Omental fat pad (tissue), 4 donors: ENCODE measurements at places on chromosomes 12 and 14. TPM values are rescaled to one million over a fixed set of nuclear protein-coding genes. Genes with fewer than 3 reads are reported as not detected.

DNA sequence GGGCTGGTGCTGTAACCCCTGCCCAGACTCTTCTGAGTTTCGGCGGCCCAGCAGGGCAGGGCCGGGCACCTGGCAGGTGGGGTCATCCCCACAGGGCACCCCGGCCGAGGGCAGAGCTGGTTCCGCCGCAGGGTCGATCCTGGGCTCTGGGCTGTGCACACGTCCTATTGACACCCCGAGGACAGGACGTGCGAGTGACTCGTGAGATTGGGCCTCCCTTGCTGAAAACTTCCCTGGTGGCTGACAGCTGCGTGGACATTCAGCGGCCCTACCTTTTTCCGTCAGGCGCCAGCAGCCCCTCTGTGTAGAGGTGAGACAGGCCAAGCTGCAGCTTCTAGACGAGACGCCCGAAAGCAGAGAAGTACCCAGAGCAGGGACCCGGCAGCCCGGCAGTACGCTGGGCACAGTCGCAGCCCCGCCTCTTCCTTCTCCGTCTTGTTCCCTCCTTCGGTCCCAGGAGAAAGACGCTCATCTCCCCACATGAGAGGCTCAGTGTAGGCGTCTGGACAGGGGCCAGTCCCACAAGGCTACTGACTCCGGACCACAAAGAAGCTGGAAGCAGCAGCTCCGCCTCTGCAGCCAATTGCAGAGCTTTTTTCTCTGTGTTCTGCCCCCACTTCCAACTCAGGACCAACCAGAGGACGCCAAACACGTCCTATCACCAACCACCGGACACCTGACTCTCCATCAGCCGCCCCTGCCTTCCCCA, at the start of gene LRCOL1:
LRCOL1 (minus strand) TSS at position 532 of the 709 bp plus-strand sequence. CDS start 4,331 bp downstream, outside the sequence.
- DNase-seq, result no peak

CIROP gene
- total RNA-seq, result not detected

SCNN1A gene
- 29.0 TPM for total RNA-seq

GRCh38 chr14:104881369-104881979, 16.4 kb downstream of the CEP170B start:
- DNase-seq, result no peak

DNA sequence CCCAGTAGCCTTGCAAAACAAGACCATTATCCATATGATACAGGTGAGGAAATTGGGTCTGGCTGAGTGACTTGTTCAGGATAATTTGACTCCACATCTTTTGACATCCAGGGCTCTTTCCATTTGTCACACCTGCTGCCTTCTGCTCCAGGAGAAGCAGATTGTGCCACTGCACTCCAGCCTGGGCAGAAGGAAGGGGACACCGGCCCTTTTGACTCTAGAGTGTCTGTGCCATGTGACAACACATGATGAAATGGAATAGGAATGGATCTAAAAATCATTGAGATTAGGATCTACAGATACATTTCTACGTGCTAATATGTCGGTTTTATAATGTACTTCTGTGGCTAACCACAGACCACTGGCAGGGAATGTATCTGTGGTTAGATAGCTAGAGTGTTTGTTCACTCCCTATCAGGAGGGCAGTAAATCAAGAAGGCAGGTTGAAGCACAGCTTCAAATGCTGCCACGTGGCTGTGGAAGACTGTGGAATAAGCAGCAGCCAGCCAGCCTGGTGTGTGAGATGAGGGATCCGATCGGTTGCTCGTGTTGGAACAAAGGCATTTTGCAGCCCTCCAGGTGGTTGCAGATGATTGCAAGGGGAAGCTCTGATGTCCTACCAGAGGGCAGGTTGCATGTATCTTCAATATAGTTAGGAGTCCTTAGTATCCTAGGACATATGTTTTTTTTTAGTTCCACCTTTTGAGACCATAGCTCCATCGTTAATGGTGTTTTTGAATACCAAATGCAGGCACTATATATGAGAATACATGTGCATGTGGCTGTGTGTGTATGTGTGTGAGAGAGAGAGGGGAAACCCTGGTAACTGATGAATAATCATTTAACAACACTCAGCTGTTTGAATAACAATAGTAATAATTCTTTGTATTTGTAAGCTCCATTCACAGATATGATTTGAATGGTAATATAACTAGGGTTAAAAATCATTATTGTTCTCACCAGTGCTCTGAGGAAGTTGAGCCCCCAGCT, 28.6 kb downstream of the EML1 start:
- DNase-seq, result no peak

DNA sequence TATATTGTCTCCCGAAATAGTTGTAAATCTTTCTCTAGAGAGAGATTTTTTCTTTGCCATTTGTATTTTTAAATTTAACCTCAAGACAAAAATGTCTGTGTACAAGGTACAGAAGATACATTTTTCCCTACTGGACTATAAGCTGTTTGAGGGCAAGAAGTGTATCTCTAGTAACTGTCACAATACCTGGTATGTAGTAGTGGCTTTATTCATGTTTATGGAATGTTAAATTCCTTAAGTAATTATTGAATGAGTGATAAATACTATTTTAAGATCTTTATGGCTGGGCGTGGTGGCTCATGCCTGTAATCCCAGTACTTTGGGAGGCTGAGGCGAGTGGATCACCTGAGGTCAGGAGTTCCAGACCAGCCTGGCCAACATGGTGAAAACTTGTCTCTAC, 24.4 kb upstream of the CDK17 start:
- no peak for DNase-seq

ANKS1B gene
- 5.8 TPM for total RNA-seq

DNA sequence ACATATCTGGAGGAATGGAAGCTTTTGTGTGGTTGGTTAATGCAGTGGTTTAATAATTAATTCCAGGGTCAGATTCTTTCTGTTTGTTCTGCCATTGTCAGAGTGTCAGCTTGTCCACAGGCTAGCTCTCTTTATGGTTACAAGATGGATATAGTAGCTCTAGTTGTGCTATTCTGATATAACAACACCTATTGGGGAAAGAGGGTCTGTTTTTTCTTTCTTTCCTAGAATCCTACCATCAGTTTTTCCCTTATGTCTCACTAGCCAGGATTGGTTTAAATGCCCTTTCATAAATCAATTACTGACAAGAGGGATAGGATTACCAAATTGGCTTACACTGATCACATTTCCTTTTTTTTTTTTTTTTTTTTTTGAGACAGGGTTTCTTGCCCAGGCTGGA, 27.8 kb downstream of the CNOT2 start:
- DNase-seq, result no peak

DNA sequence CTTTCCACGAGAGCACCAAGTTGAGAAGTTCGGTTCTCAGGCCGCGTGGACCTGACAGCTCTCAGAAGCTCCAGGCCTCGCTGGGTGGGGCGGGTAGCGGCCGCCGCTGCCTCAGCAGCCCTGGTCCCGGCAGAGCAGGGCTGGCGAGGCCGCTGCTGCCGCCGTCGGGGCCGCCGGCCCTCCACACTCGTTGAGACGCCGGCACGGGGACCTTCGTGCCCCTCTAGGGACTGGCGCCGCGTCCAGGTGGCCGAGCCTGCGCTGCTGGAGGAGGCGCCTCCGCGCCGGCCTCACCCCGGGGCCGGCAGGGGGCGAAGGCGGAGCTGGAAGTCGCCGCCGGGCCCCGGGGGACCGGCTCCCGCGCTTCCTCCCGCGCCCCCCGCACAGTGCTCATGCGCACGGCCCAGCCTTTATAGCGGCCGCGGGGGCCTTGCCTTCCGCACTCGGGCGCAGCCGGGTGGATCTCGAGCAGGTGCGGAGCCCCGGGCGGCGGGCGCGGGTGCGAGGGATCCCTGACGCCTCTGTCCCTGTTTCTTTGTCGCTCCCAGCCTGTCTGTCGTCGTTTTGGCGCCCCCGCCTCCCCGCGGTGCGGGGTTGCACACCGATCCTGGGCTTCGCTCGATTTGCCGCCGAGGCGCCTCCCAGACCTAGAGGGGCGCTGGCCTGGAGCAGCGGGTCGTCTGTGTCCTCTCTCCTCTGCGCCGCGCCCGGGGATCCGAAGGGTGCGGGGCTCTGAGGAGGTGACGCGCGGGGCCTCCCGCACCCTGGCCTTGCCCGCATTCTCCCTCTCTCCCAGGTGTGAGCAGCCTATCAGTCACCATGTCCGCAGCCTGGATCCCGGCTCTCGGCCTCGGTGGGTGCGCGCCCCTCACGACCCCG, at the start of gene COCH:
COCH (plus strand) TSS at position 440 of the 879 bp plus-strand sequence; CDS start at position 820, 380 bp downstream.
- DNase-seq, result no peak

- no peak for DNase-seq
Observed at GRCh38 chr14:75448209-75448608, 20.4 kb downstream of the JDP2 start.

DNA sequence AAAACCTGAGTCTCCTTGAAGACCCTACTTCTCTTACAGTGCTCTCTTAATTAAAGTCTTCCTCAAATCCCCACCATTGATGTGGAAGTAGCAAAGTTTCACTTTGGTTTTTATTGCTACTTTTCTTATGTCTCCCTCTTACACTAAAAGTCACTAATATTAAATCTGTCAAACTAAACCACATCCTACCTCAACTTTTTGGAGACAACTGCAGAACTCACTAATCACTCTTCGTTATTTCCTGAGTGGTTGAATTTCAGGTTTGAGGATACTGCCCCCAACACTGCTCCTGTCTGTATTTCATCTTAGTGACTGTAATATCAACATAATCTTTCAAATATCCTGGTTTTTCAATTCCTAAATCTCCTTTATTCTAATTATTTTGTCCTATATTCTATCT, 213.0 kb upstream of the PDE3A start:
- no peak for DNase-seq

GRCh38 chr12:55845361-55845760, 2.6 kb upstream of the MMP19 start:
- DNase-seq, result no peak

RASSF8 gene
- 53.1 TPM for total RNA-seq

- no peak for DNase-seq
Observed at GRCh38 chr12:117119592-117120198, 20.5 kb upstream of the TESC start.

DNA sequence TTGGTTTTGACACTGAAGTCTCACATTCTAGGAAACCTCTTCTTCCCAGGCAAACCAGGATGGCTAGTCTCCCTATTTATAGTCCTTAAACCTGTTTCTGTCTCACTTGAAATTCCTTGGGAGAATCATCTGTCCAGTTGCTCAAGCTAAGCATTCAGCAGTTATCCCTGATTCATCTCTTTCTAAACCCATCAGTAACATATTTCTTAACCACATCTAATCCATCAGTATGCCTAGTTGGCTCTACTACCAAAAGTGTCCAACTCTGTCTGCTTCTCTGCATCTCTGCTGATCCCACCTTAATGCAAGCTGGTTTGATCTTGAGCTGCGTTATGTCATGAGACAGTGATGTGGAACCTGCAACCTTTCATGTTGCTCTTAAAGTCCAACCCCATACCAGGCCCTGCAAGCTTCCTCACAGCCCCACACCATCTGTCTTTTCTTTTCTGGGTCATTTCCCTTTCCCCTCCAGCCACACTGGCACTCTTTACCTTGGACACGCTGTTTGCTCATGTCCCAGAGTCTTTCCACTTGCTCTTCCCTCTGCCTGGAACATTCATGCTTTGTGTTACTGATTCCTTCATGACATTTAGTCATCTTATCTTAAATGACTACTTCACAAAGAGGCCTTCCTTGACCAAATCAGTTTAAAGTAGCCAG, 380.8 kb upstream of the RGS6 start:
- DNase-seq, result no peak

GRCh38 chr14:50025776-50026175, 90.6 kb downstream of the VCPKMT start:
- no peak for DNase-seq

RAD9B gene
- 0.60 TPM for total RNA-seq

GRCh38 chr12:108117163-108117849, 11.8 kb upstream of the WSCD2 start:
- no peak for DNase-seq

GRCh38 chr12:3493859-3494176, 2.8 kb downstream of the PRMT8 start:
- DNase-seq, result no peak
